WTC11 (cell line): ENCODE measurements at places on chromosomes 16 and 17.

DNA sequence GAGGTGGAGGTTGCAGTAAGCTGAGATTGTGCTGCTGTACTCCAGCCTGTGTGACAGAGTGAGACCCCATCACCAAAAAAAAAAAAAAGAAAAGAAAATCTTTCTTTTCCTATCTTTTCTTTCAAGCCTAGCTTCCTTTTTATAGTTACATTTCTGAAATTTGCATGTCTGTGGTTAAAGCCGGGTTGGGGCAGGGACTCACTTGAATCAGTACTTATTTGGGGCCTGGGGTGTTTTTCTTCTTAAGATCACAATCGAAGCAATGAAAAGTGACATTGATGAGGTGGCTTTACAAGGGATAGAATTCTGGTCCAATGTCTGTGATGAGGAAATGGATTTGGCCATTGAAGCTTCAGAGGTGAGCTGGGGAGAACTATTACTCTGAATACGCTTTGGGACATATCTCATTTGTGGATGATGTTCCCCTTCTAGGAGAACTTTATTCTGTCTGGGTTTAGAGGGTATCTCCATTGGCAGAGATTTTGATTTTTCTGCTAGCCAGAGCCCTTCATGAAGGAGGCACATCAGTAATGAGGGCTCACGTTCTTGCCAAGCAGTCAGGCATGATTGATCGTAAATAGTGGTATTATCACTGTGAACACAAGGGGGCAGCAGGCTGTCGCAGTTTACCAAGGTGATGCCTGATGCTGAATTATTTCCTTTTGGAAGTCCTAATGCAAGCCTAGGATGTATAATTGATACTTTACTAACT lies 14.3 kb downstream of the KPNB1 start:
- peak; percentile 62 for DNase-seq

GRCh38 chr17:9536061-9536460 lies 39.6 kb downstream of the STX8 start:
- no peak for DNase-seq

DNA sequence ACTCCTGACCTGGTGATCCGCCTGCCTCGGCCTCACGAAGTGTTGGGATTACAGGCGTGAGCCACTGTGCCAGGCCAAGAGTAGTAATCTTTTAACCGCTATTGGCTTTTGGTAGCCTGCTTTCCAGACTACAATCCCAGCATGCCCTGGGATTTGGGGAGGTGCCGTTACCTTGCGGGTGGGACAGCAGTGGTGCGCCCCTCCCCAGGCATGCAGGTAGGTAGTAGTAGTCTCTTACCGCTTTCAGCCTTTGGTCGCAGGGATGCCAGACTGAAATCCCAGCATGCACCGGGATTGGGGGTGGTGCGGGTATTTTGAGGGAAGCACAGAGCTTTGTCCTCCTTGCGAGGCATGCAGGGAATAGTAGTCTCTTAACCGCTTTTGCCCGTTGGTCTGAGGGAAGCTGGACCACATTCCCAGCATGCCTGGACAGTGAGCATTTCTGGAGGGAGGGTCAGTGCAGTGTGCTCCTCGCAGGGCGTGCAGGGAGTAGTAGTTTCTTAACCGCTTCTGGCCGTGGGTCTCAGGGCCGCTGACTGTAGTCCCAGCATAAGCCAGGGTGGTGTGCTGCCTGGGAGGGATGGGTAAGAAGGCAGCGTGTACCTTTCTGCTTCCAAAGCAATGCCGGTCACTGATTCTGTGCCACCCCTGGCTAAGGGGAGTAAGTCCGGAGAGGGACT lies 1686.8 kb downstream of the TP53TG3F start:
- DNase-seq = no peak

- DNase-seq = no peak
Measured at GRCh38 chr16:88825146-88825545, 13.4 kb upstream of the APRT start.

DNA sequence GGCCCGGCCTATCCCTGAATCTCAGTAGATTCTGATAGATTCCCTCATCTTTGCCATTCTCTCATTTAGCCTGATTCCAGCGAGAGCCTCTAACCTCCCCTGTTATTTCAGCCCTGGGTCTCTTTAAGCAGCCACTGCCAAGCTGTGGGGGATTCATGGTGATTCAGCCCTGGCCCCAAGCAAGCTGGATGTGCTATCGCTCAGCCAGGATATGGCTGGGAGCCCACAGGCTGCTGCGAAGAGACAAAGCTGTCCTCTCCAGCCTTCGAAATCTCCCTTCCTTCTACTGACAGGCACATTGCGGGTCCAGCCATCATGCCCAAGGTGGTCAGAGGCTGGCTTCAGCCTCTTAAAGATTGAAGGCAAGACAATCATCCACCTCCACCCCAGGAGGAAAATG lies 394.1 kb downstream of the SOX9 start:
- DNase-seq = no peak

- DNase-seq = no peak
Measured at GRCh38 chr16:74232806-74233465, 63.7 kb upstream of the PSMD7 start.

DNA sequence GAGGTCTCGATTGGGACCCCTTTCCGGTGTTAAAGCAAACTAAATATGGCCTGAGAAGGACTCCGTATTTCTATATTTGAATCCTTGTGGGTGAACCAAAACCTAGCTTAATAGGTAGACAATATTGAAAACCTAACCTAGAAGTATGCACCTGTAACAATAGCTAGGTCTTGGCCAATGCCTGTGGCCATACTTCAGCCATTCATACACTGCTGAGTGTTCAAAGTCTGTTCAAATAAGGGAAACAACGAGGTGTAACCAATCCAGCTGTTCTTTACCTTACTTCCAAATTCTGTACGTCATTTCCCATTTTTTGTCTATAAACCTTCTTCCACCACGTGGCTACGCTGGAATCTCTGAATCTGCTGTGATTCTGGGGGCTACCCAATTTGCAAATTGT lies 34.1 kb upstream of the HELZ start:
- no peak for DNase-seq

DNA sequence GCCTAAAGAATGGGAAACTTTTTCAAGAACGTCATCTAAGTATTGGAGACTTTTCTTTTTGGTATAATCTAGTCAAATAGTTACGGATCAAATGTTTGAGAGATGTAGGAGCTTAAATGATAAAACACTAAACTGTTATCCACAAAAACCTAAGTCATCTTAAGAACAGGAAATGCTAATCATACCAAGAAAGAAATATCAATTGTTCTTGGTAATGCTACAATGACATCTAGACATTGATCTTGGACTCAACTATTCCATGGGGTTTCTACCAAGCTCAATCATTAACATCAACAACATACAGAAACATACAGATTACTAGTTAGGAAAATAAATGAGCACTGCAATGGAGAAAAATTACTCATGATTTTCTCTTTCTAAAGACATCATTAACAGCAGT lies 3.8 kb downstream of the NUDT21 start:
- DNase-seq = no peak

- no peak for DNase-seq
Measured at GRCh38 chr17:16818340-16818739, 128.3 kb downstream of the CCDC144A start.

- no peak for DNase-seq
Measured at GRCh38 chr16:86424398-86424797, 85.9 kb upstream of the FOXF1 start.

DNA sequence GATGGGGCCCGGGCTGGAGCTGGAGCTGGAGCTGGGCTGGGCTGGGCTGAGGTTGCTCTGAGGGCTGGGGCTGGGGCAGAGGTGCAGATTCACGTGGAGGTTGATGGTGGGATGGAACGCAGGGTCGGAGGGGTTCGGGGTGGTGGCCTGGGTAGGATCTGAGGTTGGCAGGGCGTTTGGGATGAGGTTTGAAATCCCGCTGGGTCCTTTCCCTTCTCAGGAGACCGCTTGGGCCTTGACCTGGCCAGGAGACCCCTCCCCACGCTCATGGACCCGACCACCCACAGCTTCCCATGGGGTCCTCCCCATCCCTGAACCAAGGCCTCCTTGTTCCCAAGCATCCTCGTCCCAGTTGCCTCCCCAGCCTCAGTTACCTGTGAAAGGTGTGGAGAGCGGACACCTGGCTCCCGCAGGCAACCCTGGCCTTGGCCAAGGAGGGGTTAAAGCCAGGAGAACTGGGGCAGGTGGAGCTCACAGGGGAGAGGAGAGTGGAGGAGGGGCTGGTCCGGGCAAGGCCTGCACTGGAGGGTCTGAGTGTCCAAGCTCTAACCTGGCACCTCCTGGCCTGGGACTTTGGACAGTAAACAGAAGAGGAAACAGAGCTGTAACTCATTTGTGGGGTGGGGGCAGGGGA lies at the start of gene ASGR2:
TSS of gene ASGR2 (minus strand) at position 582 of the 634 bp plus-strand sequence. CDS start 582 bp downstream, outside the sequence.
- no peak for DNase-seq
